Stimulated activated CD8-positive, alpha-beta memory T cell treated with anti-CD3 and anti-CD28 coated beads, Interleukin-15, amount 100 ng/mL, for 24 hours (primary cell): ENCODE measurements at places on chromosomes 1 and 21.

DNA sequence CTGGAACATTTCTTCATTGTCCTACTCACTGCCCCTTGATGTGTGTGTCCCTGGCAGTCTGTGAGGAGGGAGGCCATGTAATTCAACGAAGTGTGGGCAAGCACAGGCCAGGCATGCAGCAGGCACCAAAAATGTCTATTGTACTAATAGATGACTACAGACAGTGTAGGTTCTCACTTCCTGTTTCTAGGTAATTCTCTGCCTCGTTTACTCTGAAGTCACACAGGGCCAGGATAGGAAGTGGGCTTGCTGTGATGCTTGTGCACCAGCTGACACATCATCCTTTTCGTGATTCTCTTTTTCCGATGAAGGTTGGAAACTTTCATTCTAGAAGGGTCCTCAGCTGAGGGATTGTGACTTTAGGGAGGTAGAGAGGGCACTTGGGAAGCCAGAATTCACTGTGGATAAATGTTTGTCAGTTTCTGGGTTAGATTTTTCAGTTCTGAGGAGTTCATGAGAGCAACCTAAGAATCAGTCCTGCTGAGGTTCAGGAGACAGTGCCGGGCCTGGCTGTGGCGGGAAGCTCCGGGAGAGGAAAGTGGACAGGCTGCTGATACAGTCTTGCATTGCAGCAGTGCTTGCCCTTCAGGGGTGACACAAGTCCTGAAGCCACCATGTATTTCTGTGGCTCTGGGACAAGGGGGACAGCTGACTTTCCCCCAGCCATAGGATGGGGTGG is 4.3 kb upstream of the CSF1 start:
- DNase-seq, result no peak

DNA sequence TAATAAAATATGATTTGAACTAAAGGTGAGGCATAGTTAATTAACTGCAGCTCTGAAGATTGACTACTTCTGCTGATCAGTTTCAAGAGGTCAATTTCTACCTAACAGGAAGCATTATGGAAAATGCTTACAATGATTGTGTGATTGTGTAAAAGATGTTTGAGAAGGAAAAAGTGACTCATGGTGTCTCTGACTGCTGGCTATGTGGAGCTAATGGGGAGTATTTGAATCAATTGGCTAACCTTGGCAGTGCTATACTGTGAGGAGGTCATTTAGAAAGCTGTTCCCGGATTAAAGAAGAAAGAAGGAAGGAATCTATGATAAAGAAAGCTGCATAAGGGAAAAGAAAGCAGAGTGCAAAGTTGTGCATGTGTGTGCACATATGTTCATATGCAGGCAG is 376.5 kb downstream of the ADGRL2 start:
- DNase-seq, result no peak

- no peak for DNase-seq
Observed at GRCh38 chr21:39902986-39903385, 35.7 kb downstream of the PCP4 start.

GRCh38 chr1:978835-979743 is 2.8 kb downstream of the PERM1 start:
- no peak for DNase-seq

- no peak for DNase-seq
Observed at GRCh38 chr1:26373789-26374188, 1.2 kb upstream of the ZNF683 start.
